ENCODE measurements at places on chromosomes 3 and 15. TPM values are rescaled to one million over a fixed set of nuclear protein-coding genes. Genes with fewer than 3 reads are reported as not detected.

DNA sequence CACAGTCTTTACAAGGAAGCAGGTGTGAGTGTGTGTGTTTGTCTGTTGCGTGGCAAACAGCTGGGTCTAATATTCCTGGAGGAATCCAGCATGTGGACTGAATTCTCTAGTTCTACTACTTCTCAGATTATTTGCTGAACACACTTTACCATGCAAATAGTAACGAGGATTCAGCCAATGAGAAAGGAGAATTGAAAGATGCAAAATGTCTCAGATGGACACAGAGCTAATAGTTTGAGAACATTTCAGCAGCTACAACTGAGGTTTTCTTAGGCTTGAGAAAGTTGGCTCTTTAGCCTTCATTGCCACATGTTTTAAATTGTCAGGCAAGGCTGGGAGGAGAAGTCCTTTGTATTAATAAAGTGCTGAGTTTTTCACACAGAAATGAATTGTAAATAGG lies 568.0 kb upstream of the MDFIC2 start:
- no peak for DNase-seq
- H3K4me3 ChIP-seq, result no peak overlapping the region
- H3K4me1 ChIP-seq, result no peaks in the 10 kb centered on the region
- H3K36me3 ChIP-seq, result no peaks in the 10 kb centered on the region
- H3K27ac ChIP-seq, result no peak overlapping the region

LTK gene
- 0.57 TPM for total RNA-seq

DNA sequence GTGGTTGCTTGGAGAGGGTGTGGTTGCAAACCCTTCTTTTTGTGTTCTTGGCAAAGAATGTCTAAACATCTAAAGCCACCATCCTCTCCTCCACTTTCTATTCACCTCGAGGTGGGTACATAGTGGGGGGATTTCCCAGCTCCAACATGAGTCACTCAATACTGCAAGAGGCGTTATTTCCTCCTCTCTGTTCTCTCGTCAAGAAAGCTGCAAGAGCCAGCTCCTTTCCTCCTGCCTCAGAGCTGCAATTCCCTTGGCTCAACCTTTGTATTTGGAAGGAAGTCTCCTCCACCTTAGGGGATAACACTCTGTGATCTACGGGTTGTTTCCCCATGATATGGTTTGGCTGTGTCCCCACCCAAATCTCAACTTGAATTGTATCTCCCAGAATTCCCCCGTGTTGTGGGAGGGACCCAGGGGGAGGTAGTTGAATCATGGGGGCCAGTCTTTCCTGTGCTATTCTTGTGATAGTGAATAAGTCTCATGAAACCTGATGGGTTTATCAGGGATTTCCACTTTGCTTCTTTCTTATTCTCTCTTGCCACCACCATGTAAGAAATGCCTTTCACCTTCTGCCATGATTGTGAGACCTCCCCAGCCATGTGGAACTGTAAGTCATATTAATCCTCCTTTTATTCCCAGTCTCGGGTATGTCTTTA lies 138.4 kb downstream of the PLCL2 start:
- no peak overlapping the region for H3K4me3 ChIP-seq
- H3K27ac ChIP-seq, result no peak overlapping the region
- no peaks in the 10 kb centered on the region for H3K36me3 ChIP-seq
- H3K4me1 ChIP-seq, result no peaks in the 10 kb centered on the region
- no peaks in the 10 kb centered on the region for H3K27me3 ChIP-seq

DNA sequence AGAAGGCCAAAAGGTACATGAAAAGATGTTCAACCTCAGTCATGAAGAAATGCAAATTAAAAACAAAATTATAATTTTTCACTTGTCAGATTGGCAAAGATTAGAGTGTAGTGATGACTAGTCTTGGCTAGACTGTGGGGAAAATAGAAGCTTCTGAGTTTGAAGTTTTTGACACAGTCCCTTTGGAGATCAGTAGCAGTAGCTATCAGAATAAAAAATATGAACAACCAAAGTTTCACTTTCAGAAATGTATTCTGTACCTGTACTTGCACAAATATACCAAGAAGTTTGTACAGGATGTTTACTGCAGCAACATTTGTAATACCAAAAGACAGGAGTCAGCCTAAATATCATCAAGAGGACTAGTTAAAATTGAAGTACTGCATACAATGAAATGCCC lies 14.1 kb downstream of the ATP2C1 start:
- peaks cover 24% of the 10 kb centered on the region for H3K4me1 ChIP-seq
- H3K36me3 ChIP-seq, result no peaks in the 10 kb centered on the region
- no peak overlapping the region for H3K4me3 ChIP-seq
- H3K27me3 ChIP-seq, result no peaks in the 10 kb centered on the region
- DNase-seq, result no peak

DNA sequence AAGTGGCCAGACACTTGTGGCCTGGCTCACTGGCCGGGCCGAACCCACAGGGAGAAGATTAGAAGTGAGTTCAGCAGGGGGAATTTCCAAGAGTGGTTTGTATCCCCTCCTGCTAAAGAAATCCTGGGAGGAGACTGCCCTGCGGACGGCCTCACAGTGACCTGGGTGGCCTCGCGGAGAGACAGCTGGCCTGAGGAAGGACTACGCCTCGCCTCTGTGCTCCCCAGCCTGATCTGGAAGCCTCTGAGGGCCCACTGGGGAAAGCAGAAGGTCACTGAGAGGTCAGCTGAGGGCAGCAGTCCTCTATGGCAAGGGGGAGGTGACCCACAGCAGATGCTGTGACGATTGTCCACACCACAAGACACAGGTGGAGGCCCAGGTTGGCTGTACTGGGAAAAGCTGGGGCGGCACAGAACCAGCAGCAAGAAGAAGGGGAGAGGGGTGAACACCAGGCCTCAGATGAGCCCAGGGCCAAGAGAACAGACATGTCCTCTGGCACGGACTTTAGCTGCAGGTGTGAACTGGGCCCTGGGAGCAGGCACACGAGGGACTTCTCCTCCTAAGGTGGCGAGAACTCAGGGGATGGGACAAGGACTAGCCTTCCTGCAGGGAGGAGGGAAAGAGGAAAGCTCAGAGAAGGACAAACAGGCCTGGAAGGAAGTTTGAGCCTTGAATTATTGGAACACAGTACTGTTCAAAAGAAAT lies 37.2 kb upstream of the DLG1 start:
- no peak for DNase-seq
- H3K4me1 ChIP-seq, result peaks cover 7% of the 10 kb centered on the region
- H3K36me3 ChIP-seq, result no peaks in the 10 kb centered on the region

- no peak for DNase-seq
- H3K27ac ChIP-seq, result no peak overlapping the region
- H3K4me1 ChIP-seq, result no peaks in the 10 kb centered on the region
- H3K4me3 ChIP-seq, result no peak overlapping the region
- H3K36me3 ChIP-seq, result no peaks in the 10 kb centered on the region
Observed at GRCh38 chr3:164470471-164470870, 607.8 kb downstream of the SI start.

DNA sequence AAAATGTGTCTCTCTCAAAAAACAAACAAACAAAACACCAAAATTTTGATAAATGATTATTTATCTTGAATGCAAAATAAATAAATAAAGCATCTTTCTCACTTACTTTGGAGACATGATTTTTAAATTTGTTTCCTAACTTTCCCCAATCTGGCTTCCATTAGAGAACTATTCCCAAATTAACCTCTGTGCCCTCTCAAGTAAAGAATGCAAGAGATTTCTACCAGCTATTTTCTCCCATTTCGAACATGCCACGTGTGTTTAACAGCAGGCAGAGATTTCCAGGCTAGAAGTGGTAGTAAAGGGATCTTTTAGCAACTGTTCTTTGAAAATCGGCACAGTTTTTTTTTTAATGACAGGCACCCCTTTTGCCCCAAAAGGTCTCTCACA lies 269.1 kb downstream of the SHQ1 start:
- H3K4me1 ChIP-seq, result no peaks in the 10 kb centered on the region
- H3K36me3 ChIP-seq, result no peaks in the 10 kb centered on the region
- no peak overlapping the region for H3K4me3 ChIP-seq
- DNase-seq, result no peak
- no peaks in the 10 kb centered on the region for H3K27me3 ChIP-seq

MGLL gene
- total RNA-seq, result 48.7 TPM

DNA sequence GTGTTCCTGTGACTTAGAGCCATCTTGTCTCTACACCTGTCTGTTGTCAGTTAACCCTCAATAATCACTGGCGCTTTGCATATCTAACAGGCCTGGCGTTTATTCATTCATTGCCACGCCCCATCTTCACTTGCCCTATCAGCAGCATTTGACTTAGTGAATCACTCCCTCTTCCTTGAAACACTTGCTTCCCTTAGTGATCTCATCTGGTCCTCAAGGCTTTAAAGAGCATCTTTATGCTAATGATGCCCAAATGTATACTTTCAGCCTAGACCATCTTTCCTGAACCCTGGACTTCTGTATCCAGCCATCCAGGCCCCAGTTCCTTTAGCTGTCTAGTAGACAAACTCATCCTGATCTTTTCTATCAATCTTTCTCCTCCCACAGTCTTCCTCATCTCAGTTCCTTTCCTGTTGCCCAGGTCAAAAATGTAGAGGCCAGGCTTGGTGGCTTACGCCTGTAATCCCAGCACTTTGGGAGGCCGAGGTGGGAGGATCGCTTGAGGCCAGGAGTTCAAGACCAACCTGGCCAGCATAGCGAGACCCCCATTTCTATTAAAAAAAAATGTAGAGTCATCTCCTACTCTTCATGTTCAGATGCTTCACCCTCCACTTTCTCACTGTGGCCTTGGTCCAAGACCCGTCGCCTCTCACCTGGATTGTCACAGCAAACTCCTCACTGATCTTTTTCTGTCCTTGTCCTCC lies 1.4 kb upstream of the IGDCC4 start:
- no peak overlapping the region for H3K4me3 ChIP-seq
- H3K27me3 ChIP-seq, result peaks cover 26% of the 10 kb centered on the region
- peaks cover 21% of the 10 kb centered on the region for H3K4me1 ChIP-seq
- H3K27ac ChIP-seq, result no peak overlapping the region
- no peaks in the 10 kb centered on the region for H3K36me3 ChIP-seq

MUSTN1 gene
- total RNA-seq, result 3.2 TPM

ALDH1A3 gene
- total RNA-seq, result 12.4 TPM

GRCh38 chr3:156812521-156813335 lies 13.4 kb upstream of the LEKR1 start:
- peaks cover 59% of the 10 kb centered on the region for H3K4me1 ChIP-seq
- H3K4me3 ChIP-seq, result no peak overlapping the region
- DNase-seq, result no peak

- H3K36me3 ChIP-seq, result no peaks in the 10 kb centered on the region
- no peak overlapping the region for H3K27ac ChIP-seq
- H3K27me3 ChIP-seq, result no peaks in the 10 kb centered on the region
- DNase-seq, result no peak
- H3K4me3 ChIP-seq, result no peak overlapping the region
Observed at GRCh38 chr3:101544161-101544850, 17.4 kb upstream of the TRMT10C start.

DNA sequence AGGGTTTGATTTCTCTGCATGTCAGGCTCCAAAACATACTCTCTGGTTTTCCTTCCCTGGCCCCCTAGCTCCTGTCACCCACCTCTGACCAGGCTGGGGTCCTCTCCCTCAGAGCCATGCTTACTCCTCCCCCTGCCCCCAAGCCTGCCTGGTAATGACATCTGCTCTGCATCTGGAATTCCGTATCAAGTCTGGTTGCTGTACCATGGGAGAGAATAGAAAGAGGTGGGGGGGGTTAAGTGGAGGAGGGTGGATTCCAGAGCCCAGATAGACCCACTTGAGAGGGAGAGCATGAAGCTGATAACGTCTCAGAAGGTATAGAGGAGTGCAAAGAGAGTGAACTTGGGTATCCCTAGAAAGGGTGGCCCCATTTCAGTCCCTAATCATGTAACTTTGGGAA lies 4.2 kb downstream of the IGDCC4 start:
- no peak overlapping the region for H3K27ac ChIP-seq
- H3K36me3 ChIP-seq, result no peaks in the 10 kb centered on the region
- no peak for DNase-seq
- H3K27me3 ChIP-seq, result peaks cover 31% of the 10 kb centered on the region
- H3K4me1 ChIP-seq, result peaks cover 21% of the 10 kb centered on the region
- H3K4me3 ChIP-seq, result no peak overlapping the region

Data from suprapubic skin (tissue), 4 donors.